ENCODE measurements at places on chromosomes 2 and 18.
A peak's percentile ranks its signal among the peaks of the same experiment; 100 is the strongest.

- no peak for DNase-seq
Measured at GRCh38 chr2:176960736-176961520, 251.7 kb upstream of the HNRNPA3 start.

- DNase-seq, result no peak
Measured at GRCh38 chr2:236689393-236689700, 119.7 kb downstream of the ACKR3 start.

GRCh38 chr2:152336119-152336853 lies 1.3 kb downstream of the FMNL2 start:
- DNase-seq, result no peak

DNA sequence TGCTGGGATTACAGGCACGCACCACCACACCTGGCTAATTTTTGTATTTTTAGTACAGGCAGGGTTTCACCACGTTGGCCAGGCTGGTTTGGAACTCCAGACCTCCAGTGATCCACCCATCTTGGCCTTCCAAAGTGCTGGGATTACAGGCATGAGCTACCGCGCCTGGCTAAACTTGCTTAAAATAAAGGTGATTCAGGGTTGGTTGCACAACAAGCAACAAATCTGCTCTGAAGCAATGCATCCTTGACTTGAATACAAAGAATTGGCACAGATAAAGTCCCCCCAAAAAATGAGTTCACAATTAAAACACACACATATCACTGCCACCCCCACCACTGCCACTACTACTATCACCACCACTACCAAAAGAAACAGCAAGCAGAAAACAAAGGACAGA lies 34.9 kb downstream of the CCDC88A start:
- DNase-seq, result no peak

- no peak for DNase-seq
Measured at GRCh38 chr18:75227535-75228296, 17.1 kb downstream of the TSHZ1 start.

- DNase-seq, result no peak
Measured at GRCh38 chr2:127388423-127389164, 819 bp upstream of the MAP3K2 start.

DNA sequence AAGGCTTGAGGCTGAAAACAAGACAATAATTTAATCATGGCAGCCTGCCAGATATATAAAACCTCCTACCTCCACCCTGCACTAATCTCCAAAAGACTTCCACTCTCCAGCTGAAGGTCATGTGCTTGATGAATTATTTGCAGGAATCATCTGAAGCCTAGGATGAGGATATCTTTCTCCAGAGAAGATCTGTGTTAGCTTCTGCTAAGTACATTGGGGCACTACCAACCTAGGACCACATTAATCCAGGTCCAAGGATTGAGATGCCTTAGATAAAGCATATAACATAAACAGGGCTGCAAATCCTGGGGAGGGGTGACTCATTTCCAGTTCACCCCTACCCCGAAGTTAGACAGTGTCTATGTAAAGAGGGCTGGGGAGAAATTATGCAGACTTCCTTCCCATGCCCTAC lies 80.5 kb upstream of the FRZB start:
- no peak for DNase-seq

DNA sequence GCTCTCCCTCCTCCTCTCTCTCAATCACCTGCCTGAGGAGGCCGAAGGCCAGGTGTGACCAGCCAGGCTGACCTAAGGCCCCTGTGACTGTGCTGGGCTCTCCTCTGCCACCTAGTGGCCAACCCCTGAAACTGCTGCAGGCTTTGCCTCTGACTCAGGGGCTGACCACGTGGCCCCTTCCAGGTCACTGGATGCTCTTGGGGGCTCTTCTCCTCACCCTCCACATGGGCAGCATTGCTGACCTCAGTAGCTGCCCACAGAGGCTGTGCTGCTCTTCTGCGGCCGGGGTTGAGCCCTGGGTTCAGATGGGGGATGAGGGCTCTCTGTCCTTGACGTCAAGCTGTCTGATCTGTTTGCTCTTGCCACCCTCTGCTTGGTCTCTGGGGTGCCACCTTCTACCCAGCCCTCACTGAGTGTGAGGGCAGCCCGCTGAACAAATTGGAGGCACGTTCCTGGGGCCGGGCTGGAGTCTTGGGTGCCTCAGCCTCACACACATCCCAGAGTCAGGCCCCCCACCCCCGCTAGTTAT lies 122.7 kb downstream of the TWIST2 start:
- peak; percentile 8 for DNase-seq

DNA sequence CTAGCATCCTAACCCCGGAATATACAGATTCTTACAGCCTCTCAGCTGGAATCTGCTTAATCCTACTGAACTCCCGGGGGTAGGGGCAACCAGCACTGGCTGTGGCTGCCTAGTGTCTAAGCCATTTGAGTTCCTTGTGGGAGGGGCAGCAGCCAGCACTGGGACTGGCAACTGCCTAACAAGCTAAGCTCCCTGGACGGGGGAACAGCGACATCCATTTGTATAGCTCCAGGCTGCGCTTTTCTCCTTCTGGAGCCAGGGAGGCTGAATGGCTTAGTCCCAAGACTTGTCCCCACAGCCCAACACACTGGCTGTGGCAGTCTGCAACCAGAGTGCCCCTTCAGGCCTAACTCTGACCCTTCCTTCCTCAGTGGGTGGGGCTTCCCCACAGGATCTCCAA lies 787.2 kb downstream of the METTL4 start:
- DNase-seq, result no peak

- no peak for DNase-seq
Measured at GRCh38 chr2:165022781-165023180, 67.5 kb upstream of the SLC38A11 start.

DNA sequence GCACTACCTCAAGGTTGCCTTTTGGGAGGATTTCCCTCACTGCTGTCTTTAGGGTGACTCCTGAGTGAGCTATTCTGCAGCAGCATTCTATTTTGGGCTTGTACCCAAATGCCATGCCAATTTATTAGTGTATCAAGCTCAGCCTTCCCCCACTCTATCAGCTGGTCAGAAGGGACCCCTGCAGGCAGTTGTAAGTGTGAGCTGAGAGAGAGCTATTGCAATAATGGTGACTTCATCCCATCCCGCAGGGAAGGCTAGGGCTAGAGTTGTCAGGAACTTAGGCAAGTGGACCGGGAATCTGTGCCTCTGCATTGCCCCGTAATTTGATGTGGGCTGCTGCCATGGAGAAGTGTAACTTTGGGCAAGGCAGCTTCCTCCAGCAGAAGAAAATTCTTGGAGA lies 1.8 kb upstream of the CRYGB start:
- DNase-seq, result no peak

- DNase-seq, result no peak
Measured at GRCh38 chr2:28666496-28667184, 85.0 kb upstream of the PPP1CB start.

- no peak for DNase-seq
Measured at GRCh38 chr18:50697509-50697908, 122.3 kb downstream of the MRO start.

- DNase-seq, result no peak
Measured at GRCh38 chr2:99187011-99187410, 6.0 kb downstream of the MRPL30 start.

- DNase-seq, result no peak
Measured at GRCh38 chr18:857986-858385, 45.9 kb upstream of the YES1 start.

DNA sequence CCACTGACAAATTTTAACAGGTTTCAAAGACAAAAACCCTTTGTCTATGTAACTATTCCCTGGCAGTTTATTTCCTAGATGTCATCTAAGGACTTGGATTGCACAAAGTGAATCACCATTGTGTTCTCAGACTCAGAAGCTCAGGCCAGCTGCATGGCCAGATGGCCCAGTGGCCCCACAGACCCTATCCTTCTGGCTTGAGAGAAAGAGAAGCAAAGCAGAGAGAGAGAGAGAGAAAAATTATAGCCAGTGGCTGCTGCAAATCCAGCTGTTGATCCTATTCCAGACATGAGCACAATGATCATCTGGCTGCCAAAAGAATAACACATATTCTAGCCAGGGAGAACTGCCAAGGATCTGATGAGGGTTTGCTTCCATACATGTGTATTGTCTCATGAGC lies 25.8 kb downstream of the CTLA4 start:
- no peak for DNase-seq

GRCh38 chr2:133523406-133523805 lies 44.9 kb downstream of the NCKAP5 start:
- DNase-seq, result no peak

- no peak for DNase-seq
Measured at GRCh38 chr2:40034198-40034597, 255.1 kb upstream of the THUMPD2 start.

DNA sequence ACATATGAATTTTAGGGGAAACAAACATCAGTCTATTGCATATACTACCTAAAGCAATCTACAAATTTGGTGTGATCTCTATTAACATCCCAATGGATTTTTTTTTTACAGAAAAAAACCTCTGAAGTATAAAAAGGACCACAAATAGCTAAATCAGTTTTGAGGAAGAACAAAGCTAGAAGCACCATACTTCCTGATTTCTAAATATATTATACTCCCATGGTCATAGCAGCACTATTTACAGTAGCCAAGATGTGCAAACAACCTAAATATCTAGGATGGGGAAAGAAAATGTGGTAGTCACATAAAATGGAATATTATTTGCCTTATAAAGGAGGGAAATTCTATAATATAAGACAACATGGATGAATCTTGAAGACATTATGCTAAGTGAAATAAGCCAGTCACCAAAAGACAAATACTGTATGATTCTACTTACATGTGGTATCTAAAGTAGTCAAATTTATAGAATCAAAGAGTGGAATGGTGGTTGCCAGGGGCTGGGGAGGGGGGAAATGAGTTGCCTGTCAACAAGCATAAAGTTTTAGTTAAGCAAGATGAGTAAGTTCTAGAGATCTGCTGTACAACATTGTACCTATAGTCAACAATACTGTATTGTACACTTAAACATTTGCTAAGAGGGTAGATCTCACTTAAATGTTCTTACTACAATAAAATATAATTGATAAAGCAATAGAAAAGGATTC lies 17.6 kb upstream of the CASP8 start:
- no peak for DNase-seq

- no peak for DNase-seq
Measured at GRCh38 chr18:52152036-52152435, 188.0 kb upstream of the DCC start.

DNA sequence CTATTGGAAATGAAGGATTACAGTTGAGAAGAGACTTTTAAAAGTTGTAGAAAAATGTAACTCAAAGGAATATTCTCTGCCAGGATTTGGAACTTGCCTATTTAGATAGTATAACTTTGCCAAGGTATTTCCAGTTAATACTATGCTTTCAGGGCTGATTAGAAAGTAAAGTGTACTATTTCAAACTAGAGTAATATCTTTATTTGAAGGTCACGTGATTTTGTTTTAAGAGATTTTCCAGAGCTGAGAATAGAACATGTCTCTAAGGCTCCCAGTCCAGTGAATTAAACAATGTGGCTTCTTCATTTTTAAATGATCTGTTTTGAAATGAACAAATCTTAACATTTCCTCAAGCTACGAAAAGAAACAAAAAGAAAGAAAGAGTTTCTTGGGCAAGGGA lies 53.9 kb downstream of the CCDC148 start:
- DNase-seq, result no peak

- no peak for DNase-seq
Measured at GRCh38 chr2:31170071-31170698, 31.9 kb upstream of the GALNT14 start.

DNA sequence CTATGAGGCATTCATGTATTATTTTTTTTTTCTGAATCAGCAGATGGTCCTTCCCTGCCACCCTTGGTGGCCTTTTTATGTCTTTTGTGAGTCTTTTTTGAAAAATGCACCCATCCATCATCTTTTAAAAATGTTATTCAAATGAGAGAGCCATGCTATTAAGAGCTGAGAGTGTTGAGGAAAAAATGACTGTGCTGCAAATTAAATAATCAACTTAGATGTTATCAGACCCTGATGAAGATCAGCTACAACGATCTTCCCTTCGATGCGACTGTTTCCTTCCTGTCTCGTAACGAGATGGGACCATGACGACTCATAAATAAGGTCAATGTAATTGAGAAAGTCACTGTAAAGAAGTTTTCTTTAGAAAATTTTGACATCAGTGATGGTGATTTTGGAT lies 44.4 kb downstream of the TRIB2 start:
- DNase-seq, result no peak

DNA sequence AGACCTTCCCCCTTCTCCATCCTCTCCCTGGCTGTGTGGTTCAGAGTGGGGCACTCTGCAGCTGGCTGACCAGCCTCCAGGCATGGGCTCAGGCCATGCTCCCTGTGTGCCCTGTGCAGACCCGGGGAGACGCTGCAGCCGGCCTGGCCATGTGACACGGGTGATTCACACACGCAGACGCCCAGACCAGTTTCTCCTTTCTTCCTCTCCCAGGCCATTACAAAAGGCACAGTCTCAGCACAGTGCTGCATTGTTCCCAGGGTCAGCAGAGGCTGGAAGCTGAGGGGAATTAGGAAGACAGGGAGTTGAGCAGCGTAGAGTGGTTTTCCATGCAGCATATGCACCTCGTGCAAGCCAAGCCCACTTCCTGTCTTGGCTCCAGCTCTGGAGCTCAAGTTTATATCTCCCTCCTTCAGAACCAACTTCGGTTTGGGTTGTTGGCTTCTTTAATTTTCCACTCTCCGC lies 288.5 kb downstream of the TNS1 start:
- no peak for DNase-seq

DNA sequence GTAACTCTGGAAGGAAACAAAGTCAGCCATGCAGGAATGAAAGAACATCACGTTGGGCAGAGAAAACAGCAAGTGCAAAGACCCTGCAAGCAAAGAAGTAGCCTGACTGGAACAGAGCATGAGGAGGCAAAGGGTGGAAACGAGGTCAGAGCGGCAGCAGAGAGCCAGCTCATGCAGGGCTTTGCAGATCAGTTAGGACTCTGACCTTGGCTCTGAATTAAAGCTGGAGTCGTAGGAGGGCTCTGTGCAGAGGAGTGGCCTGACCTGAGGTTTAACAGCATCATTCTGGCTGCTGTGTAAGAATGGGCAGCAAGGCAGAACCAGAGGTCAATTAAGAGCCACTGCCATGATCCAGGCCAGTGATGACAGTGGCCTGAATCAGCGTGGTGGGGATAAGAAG lies 220.7 kb downstream of the PRKCE start:
- no peak for DNase-seq

- DNase-seq, result no peak
Measured at GRCh38 chr2:74188018-74188601, 9.4 kb upstream of the MOB1A start.

DNA sequence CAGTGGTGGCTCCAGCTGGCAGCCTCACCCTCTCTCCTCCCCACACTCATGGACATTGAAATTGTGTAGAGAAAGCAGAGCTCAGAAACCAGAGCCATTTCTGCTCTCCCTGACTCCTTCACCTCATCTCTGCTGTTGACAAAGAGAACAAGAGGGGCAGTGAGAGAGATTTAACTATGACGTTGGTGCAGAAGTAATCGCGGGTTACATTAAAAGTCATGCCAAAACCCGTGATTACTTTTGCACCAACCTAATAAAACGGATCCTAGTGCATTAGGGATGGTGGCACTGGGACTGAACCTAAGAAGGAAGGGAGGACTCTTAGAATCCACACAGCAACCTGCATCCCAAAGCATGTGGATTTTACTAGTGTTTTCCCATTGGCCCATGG lies 113.3 kb upstream of the CDC42EP3 start:
- DNase-seq, result no peak

GRCh38 chr2:101115664-101116063 lies 35.5 kb downstream of the TBC1D8 start:
- no peak for DNase-seq

Data from stimulated activated CD4-positive, alpha-beta T cell treated with anti-CD3 and anti-CD28 coated beads, Interleukin-1b, Interleukin-23, amount 100 ng/mL, for 1 hour (primary cell).